T1000 (cell line): ENCODE measurements at places on chromosomes 6 and 20.

- no peak for DNase-seq
Measured at GRCh38 chr6:101800598-101800997, 407.1 kb downstream of the GRIK2 start.

DNA sequence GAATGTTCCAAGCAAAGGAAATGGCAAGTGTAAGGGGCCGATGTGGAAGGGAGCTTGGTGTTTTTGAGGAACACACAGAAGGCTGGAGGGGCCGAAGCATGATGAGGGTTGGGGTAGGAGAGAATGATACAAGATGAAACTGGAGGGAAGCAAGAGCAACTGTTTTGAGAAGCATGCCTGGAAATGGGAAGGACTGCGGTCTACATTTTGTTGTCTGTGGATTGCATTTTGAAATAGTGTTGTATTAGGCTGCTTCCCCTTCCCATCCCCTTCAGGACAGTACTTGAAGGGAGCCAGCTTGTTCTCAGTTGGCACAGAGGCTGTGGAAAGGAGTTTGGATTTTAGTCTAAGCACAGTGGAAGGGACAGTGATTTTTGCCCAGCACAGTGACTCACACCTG lies 2.2 kb downstream of the TM9SF4 start:
- DNase-seq, result no peak

DNA sequence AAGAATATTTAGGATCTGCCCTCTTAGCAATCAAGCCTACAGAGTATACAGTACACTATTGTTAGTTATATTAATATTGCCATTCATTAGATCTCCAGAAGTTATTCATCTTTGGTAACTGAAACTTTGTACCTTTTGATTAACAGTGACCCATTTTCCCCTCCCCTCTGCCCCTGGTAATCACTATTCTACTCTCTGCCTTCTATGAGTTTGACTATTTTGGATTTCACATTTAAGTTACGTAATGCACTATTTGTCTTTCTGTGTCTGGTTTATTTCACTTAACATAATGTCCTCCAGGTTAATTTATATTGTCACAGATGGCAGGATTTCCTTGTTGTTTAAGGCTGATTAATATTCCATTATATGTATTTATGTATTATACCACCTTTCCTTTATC lies 86.0 kb upstream of the TINAG start:
- DNase-seq, result no peak

DNA sequence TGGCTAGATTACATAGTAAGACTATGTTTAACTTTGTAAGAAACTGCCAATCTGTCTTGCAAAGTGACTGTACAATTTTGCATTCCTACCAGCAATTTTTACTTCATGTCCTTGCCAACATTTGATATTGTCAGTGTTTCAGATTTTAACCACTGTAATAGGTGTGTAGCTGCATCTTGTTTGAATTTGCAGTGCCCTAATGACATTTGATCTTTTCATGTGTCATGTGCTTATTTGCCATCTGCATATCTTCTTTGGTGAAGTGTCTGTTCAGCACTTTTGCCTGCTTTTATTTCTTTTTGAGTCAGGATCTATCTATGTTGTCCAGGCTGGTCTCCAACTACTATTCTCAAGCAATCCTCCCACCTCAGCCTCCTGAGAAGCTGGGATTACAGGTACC lies 2.4 kb upstream of the PRPH2 start:
- no peak for DNase-seq

- no peak for DNase-seq
Measured at GRCh38 chr6:39786649-39787048, 5.5 kb upstream of the DAAM2 start.

DNA sequence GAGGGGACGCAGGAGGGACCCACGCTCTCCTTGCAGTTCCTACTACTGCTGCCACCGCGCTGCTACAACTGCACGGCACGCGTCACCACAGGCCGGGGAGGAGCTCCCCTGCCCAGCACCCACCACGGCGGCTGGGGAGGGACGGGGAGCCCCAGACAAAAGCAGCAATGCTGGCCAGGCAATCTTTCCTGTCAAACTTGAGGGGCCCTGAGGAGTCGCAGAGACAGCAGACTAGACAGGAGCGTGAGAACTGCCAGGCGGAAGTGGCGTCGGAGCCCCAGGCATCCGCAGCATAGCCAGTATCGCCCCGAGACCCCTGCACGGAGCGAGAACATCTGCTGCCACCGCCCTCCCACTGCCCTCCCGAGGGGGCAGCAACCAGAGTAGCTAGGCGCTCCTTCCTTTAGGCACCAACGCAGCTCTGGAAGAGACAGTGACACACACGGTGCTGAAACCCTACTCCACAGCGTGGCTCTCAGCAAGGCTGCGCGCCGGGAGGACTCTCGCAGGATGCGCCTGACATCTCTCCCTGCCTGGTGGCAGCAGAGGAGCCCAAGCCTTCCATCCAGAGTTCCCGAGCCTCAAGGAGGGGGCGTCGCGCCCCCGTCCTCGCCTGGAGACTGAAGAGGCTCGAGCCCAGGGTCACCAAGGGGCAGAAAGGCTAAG lies 2.2 kb downstream of the TAF4 start:
- DNase-seq, result no peak

GRCh38 chr6:46376562-46377061 lies 114.6 kb downstream of the RCAN2 start:
- no peak for DNase-seq

- DNase-seq, result no peak
Measured at GRCh38 chr6:154468760-154469159, 41.7 kb downstream of the CNKSR3 start.
